ENCODE measurements at places on chromosomes 12 and 14.

DNA sequence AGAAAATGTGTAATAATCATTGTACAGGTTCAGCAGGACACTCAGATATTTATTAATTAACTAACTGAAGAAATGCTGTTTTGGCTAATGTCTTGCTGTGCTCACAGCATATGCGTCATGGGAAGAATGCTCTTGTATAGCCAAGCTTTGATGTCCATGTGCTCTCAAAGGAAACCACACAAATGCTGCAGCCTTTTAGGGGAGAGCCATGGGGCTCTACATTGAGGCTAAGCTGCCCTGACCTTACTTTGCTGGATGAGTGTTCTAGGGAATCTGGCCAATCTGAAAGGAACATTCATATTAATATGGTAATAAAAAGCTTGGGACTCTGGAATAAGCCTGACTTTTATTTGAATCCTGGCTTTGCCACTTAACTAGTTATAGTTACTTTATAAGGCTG lies 9.5 kb upstream of the CRADD start:
- peak; percentile 78 for DNase-seq

DNA sequence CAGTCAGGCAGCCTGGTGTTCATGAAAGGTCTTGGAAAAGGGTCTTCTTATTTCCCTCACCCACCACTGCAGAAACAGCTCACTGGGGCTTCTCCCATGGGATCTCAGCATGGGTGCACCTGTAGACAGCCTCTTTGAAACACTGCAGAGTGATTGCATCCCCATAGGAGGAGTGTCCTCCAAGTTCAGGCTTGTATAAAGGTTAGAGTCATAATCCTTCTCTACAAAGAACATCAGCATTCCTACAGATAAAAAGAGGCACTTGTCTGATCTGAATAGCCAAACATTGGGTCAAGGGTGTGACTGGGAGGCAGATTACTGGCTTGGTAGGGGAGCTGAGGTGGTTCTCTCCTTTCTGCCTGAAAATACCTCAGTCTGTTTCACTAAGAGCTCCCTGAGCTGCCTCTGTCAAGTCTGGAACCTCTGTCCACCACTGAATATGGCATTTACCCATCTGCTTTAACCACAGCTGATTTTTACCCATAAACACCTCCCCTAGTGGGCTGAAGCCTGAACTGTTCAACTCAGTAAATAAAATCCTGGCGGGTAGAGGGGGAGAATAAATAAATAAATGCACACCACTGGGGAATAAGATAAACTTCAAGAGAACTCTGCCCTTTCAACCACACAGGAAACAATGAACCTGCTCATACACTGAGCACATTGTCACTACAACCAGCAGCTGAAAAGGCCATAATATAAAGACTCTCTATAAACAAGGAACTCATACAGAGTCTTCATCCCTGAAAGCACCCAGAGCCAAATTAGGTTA lies 120.7 kb upstream of the SCAF11 start:
- no peak for DNase-seq

DNA sequence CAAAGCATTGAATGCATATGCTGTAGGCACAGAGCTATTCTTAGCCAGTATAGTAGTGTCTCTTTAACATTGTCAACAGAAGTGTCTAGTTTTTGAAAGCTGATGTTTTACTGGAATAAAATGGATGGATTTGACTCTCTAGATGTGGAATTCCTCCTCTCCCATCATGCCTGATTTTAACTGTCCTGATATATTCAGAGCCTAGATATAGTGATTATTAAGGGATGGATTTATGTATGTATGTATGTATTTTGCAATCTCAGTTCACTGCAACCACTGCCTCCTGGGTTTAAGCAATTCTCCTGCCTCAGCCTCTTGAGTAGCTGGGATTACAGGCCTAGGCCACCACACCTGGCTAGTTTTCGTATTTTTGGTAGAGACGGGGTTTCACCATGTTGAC lies 144.8 kb upstream of the NAV3 start:
- DNase-seq = no peak

GRCh38 chr12:112907415-112908157 lies 824 bp downstream of the OAS1 start:
- DNase-seq = no peak

GRCh38 chr12:26396402-26396801 lies 201.0 kb downstream of the SSPN start:
- DNase-seq = no peak

Data from sigmoid colon (tissue), 7 donors.